ENCODE measurements at places on chromosomes 1 and 21.

DNA sequence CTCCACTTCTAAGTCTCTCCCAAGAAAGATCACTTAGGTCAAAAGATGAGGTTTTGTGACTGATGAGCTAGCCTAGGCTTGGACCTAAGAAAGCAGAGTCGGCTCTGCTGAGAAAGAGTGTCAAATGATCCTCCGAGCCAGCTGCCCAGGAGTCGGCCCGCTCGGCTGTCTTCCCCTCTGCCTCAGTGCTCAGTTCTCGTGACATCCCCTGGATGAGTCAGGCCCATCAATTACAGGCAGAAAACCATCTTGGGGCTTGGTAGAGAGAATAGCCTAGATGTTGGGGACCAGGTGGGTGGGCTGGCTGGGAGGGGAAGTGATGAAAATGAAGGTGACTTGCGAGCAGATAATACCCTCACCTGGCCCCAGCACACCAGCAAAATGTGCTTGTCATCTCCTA lies 60.5 kb downstream of the SLC66A1 start:
- DNase-seq, result no peak

- no peak for DNase-seq
Observed at GRCh38 chr1:3066250-3066711, 2.7 kb upstream of the PRDM16 start.

DNA sequence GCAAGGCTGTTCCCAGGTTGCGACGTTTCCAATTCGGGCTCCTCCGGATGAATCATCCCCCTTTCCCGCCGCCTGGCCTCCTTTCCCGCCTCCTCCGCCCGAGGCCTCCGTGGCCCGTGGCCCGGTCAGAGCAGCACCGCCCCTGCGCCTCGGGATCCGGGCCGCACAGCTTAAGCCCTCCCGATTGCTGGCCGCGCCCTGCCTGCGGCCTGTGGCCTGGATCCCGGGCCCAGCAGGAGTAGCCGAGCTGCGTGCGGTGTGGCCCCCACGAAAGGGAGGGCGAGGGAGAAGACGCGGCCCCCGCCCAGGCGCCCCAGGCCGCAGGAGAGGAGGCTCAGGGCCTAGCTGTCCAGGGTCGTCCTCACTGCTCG lies 1.0 kb downstream of the TMEM200B start:
- no peak for DNase-seq

- DNase-seq, result no peak
Observed at GRCh38 chr21:39612233-39613040, at the start of gene B3GALT5. TSS of gene B3GALT5 (plus strand) at chr21:39612940. CDS start at chr21:39660560, 47,620 bp downstream.

GRCh38 chr1:87926921-87927320 lies 598.2 kb downstream of the LMO4 start:
- no peak for DNase-seq

DNA sequence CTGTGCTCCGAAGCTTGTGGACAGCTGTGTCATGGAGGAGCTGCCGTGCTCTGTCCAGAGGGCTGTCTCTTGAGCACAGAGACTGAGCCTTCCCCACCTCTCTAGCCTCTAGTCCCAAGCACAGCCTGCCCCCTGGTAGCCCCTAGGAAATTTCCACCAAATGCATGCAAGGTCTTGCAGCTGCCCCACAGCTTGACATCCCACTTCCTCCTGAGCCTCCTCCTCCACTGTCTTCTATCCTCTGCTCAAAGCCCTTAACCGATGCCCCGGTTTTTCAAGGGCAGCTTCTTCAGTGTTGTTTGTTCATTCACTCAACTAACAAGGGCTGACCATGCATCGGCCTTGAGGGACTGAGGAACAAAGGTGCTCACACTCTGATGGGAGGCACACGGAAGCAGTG lies 20.6 kb upstream of the PROK1 start:
- no peak for DNase-seq

DNA sequence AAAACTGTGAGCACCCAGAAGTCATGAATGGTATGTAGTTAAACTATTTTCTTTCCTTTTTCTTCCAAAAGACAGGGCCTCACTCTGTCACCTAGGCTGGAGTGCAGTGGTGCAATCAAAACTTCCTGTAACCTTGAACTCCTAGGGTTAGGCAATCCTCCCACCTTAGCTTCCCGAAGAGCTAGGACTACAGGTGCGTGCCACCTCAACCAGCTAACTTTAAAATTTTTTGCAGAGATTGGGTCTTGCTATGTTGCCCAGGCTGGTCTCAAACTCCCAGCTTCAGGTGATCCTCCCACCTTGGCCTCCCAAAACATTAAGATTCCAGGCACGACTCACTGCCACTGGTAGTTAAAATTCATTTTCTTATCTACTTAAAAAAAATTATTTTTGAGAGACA lies 62.5 kb downstream of the GATAD2B start:
- no peak for DNase-seq

GRCh38 chr1:117638759-117639158 lies 32.9 kb downstream of the TENT5C start:
- no peak for DNase-seq

GRCh38 chr1:1942753-1943656 lies 23.9 kb upstream of the TMEM52 start:
- DNase-seq, result no peak

- DNase-seq, result no peak
Observed at GRCh38 chr1:25772692-25773245, 27.2 kb upstream of the SELENON start.

- DNase-seq, result no peak
Observed at GRCh38 chr1:80917826-80918225, 882.9 kb upstream of the ADGRL2 start.

DNA sequence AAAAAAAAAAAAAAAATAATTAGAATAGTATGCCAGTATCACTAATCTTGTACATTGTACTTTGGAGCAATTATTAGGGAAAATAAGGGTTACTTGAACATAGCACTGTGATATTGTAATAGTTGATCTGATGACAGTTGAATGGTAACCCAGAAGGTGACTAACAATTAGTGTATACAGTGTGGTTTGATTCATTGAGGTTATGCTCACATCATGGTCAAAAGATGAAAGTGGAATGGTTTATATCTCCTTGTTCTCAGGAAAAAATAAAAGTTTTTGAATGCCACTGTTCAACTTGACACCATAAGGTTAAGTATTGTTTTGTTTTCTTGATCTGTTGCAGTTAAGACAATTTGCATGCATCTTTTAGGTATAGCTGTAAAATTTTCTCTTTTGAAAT lies 87.0 kb downstream of the GPR52 start:
- DNase-seq, result no peak

DNA sequence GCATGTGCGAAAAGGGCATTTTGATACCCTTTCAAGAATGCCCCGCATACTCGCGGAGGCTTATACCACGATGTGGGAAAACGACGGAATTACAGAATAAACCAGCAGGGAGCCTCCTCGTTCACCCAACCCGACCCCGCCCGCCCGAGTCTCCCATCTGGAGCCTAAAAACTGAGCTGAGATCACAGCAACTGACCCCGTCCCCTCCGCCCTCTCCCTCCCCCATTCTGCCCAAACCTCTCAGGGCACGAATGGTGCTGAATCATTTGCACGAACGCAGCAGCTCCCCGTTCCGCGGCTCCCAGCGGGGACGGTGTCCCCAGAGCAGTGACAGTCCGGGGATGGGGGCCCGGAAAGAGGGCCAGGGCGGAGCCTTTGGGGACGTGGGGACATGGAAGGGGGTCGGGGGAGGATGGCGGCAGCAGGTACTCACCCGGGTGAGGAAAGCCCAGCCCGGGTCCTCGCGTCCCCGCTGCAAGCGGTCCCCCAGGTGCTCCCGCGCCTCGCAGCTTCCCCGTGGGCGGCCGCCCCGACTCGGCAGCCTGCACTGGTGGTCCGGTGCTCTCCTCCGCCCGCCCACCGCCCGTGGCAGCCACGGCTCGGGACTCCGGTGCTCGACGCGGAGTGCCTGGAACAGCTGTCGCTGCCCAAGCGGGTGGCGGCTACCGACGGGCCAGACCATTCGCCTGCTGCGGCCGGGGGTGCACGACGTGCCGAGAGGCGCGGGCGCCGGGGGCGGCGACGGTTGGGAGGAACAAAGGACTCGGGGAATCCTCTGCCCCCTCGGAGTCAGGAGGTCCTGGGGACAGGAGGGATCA lies at the start of gene TTLL7:
Gene TTLL7 (minus strand): TSS at position 635 of the 818 bp plus-strand sequence. CDS start 46,921 bp downstream, outside the sequence.
- DNase-seq, result peak; percentile 63

DNA sequence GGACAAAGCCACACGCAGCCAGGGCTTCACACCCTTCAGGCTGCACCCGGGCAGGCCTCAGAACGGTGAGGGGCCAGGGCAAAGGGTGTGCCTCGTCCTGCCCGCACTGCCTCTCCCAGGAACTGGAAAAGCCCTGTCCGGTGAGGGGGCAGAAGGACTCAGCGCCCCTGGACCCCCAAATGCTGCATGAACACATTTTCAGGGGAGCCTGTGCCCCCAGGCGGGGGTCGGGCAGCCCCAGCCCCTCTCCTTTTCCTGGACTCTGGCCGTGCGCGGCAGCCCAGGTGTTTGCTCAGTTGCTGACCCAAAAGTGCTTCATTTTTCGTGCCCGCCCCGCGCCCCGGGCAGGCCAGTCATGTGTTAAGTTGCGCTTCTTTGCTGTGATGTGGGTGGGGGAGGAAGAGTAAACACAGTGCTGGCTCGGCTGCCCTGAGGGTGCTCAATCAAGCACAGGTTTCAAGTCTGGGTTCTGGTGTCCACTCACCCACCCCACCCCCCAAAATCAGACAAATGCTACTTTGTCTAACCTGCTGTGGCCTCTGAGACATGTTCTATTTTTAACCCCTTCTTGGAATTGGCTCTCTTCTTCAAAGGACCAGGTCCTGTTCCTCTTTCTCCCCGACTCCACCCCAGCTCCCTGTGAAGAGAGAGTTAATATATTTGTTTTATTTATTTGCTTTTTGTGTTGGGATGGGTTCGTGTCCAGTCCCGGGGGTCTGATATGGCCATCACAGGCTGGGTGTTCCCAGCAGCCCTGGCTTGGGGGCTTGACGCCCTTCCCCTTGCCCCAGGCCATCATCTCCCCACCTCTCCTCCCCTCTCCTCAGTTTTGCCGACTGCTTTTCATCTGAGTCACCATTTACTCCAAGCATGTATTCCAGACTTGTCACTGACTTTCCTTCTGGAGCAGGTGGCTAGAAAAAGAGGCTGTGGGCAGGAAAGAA lies 8.1 kb downstream of the PSRC1 start:
- DNase-seq, result no peak

DNA sequence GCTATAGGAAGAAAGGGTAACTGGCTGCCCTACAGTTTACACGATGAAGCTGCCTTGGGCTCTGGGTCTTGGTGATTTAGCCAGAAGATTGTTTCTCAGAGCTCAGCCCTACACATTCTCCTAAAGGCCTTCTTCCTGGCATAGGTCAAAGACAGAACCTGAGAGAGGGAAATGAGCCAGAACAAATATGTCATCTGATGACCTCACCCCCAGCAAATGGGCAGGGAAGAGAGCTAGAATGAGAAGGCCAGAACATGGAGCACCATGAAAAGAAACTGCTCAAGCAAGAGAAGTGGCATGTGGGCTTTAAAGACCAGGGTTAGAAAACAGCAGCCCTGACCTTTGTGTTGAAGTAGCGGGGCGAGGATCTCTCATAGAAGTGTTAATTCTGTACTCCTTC lies 5.5 kb upstream of the ILDR2 start:
- DNase-seq, result no peak

DNA sequence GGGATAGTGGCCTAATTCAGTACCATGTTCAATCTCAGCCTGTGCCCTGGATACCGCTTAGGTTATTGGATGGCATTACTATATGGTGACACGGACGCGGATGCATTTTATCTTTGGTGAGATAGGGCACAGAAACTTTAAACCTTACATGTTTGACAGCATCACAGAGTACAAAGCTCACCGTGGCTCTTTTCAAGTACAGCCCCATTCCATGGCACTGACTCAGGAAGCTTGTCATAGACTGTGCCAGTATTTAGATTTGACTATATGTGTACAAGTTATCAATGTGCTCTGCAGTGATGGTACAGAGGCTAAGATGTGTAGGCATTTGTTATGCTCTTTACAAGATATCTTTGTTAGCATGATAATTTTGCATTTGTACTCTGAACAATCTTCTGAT lies 169.0 kb downstream of the RYR2 start:
- DNase-seq, result no peak

GRCh38 chr1:178538192-178538916 lies 25.4 kb downstream of the TEX35 start:
- DNase-seq, result no peak
